Peyer's patch (tissue), 4 donors: ENCODE measurements at places on chromosomes 12 and 14. TPM values are rescaled to one million over a fixed set of nuclear protein-coding genes. Genes with fewer than 3 reads are reported as not detected.

PPP4R3A gene
- total RNA-seq = 103 TPM

LRRK2 gene
- total RNA-seq = 6.0 TPM

FGF6 gene
- total RNA-seq = not detected

GALNT16 gene
- 17.6 TPM for total RNA-seq
